Stimulated activated CD4-positive, alpha-beta T cell treated with anti-CD3 and anti-CD28 coated beads, Interleukin-4, amount 100 ng/mL, for 4 hours (primary cell): ENCODE measurements at places on chromosomes 12 and 14.

GRCh38 chr12:30546121-30546520, 149.5 kb downstream of the IPO8 start:
- no peak for DNase-seq

DNA sequence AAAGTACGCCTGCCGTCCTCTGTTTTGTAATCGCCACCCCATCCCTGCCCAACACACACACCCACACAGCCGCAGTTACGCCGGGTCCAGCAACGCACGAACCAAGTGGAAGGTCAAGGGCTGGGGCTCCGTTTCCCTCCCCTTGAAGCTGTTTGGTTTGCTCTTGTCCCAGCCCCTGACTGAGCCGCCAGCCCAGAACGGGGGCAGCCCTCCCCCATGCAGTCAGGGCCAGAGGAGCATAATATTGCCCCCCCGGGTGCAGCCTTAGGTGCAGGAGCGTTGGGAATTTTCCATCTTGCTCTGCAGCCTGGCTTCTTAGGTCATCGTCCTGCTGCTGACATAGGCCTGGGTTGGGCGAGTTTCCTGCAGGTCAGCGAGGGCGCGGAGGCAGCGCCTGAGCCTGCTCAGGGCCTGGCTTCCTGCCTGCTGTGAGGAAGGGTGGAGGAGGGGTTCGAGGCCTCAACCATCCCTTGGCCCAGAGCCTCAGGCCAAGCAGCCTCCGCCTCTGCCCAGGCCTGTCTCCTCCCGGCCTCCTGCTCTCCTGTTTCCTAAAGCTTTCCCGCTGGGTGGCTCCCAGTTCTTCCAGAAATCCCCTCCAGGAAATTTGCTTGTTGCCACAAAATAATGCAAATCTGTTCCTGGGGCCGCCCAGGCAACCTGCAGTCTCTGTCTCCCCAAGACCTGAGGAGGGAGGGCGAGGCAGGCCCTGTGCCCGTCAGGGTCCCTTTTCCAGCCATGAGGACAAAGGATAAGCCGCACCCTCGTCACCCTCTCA, 44.5 kb downstream of the PSMA6 start:
- no peak for DNase-seq

DNA sequence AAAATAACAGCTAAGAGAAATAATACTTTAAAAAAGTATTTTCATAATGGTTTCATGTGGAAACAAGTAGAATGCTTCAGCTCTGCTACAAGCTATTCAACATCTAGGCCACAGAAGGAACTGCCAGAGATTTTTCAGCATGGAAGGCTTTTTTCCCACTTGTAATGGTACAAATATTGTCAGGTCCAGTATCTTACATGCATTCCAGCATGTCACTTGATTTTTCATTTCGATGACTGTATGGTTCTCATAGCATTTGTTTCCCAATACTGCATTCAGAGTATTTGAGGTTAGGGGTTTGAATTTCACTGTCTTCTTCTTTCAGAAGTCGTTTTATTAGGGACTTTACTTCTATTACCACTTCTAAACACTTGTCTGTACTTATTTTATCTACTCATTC, 1701.5 kb upstream of the FLRT2 start:
- DNase-seq: no peak

- DNase-seq: no peak
These were observed 101.1 kb downstream of the CRACR2A start for GRCh38 chr12:3651585-3652424.

DNA sequence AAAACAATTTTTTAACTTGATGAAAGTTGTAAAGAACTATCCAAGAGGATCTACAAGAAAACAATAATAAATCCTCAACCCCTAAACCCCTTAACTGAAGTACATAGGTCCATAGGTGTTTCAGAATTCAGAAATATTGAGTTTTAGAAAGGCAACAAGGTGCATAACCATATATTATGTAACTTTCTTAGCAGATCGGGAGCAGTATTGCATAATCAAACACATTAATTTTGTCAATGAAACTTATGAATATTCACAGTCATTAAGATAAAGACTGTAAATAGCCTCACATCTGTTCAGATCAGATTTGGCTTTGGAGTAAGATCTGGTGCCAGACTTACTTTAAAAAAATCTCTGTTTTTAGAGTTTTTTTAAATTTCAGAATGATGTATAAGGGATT, 647.1 kb upstream of the FLRT2 start:
- DNase-seq: no peak

GRCh38 chr12:70227911-70228310, 15.3 kb upstream of the CNOT2 start:
- no peak for DNase-seq

GRCh38 chr14:51482102-51482501, 169.6 kb upstream of the FRMD6 start:
- DNase-seq: no peak

DNA sequence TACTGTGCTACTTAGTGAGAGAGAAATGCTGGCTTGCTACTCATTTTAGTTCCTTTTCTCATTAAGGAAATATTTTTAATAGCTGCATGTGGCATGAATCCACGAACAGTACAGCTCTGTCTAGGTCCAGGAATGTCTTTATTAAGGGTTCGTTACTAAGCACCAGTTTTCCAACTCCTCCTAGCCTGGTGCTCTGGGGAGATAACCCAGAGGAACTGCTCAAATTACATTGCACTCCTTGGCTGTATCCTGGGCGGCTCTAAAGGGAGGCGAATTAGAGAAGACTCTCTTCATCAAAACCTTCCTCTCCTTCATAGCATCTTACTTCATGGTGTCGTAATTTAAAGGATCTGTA, 101.3 kb downstream of the PPM1A start:
- DNase-seq: no peak

DNA sequence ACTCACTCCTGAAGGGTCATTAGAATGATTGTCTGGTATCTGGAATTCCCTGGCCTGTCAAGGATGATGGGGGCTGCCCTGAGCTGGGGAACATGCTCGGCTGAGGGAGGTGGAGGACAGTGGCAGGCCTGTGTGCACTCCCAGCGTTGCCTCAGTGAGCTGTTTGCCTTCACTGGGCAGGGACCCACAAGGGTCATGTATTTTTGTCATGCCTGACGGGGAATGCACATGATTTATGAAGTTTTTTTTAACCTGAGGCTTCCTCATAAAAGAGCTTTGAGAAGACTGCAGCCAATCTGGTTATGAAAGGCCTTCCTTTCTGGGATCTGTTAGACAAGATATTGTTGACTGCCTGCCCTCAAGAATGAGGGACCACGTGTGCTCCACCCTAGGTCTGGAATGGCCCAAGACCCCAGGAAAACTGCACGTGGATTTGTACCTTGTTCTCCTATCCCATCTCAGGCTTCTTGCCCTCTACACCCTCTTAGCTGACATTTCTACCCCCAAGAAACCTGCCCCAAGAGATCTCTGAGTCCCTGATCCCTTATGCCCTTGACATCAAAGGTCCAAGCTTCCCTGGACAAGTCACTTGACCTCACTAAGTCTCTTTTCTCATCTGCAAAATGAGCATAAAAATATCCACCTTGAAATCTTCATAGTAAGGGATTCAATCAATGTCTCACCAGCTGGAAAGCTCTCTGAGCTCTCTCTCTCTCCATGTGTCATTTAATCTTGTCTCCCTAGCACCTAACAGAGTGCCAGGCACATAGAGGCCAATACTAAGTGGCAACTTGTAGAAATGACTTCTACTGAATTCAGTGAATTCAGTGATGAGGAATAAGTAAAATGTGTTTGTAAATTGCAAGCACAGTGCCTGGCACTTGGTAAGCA, 24.5 kb upstream of the COL2A1 start:
- no peak for DNase-seq
